ENCODE measurements at places on chromosomes 11 and 22.

DNA sequence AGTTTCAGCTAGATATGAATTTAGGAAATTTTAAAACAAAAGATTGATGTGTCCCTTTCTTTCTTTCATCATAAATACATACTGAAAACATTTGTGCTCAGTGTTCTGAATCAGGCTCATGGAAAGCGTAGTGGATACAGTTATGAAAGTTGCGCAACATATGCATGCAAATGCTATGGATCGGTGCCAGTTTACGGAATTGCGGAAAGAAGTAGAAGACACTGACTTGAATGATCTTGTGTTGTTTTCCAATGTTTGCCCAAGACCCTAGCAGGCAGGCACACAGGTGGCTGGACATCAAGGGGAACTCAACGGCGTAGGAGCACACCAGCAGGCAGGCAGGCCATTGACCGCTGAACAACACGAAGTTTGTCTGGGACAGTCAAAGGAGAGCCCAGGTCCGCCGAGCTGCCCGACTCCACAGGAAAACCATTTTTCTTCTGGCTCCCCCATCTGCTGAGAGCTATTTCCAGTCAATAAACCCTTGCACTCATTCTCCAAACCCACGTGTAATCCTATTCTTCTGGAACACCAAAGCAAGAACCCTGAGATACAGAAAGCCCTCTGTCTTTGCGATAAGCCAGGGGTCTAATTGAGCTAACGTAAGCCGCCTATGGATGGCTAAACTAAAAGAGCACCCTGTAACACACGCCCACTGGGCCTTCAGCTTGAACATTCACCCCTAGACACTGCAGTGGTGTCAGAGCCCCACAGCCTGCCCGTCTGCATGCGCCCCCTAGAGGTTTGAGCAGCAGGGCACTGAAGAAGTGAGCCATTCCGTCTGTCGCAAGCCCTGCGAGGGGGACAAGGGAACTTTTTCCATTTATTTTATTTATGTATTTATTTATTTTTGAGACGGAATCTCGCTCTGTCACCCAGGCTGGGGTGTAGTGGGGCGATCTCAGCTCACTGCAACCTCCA, 7.4 kb upstream of the BIRC3 start:
- DNase-seq = no peak

GRCh38 chr22:28095316-28096095, 176.4 kb upstream of the PITPNB start:
- no peak for DNase-seq

DNA sequence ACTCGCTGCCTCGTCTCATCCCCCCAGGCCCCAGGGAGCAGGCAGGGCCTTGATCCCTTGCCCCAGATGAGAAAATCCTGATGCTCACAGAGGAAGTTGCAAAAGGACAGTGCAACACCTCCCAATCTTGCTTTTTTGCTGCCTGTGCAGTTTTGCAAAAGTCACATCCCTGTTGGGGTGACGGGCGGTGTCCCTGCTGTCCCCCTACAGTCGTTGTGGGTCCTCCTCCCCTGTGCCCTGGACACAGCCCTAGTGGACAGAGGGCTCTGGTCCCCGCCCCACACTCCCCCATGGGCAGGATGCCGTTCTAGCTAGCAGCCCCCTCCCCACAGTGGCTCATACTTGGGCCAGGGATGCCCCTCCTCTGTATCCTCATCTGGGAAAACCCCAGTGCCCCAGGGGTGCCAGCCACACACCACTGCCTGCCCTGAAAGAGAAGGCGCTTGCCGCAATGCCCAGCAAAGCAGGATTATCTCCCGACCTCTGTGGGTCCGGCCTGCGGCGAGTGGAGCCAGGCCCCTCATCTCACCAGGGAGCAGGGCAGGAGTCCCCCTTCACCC, 18.4 kb upstream of the CTSD start:
- DNase-seq = no peak

- DNase-seq = no peak
Measured at GRCh38 chr11:13450832-13451397, 12.1 kb downstream of the BTBD10 start.

GRCh38 chr11:33690290-33691065, 10.1 kb downstream of the C11orf91 start:
- DNase-seq = no peak

GRCh38 chr11:131392528-131393255, 22.3 kb downstream of the NTM start:
- no peak for DNase-seq

GRCh38 chr22:20585639-20586402, 78.4 kb downstream of the MED15 start:
- no peak for DNase-seq

DNA sequence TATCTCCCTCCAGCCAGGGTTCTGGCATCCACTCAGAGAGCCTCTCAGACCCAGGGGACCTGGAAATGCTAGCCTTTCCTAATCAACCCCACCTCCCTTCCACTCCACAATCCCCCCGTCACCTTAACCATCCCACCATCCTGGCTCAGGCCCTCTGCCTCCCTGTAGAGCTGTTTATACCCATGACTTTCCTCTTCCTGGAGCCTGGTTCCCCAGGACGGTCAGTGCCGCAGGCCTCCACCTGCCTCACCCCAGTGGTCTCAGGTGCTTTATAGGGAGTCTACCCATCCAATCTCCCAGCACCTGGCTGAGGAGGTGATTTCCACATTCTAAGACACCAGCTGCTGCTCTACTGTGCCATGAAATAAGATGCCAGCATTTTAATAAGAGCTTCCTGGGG, 1159.5 kb downstream of the TBC1D22A start:
- no peak for DNase-seq

GRCh38 chr22:46462726-46463371, 74.6 kb downstream of the CELSR1 start:
- DNase-seq = peak; percentile 88

DNA sequence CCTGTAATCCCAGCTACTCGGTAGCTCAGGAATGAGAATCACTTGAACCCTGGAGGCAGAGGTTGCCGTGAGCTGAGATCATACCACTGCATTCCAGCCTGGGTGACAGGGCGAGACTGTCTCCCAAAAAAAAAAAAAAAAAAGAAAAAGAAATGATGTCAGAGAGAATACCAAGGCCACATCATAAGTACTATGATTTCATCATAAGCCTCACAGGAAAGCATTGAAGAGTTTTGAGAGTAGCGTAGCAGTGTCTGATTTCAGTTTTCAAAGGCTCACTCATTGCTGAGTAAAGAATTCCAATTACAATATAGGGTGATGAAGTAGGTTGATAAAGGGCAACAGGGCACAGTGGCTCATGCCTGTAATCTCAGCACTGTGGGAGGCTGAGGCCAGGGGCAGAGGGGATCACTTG, 88.8 kb downstream of the MRTFA start:
- DNase-seq = no peak

DNA sequence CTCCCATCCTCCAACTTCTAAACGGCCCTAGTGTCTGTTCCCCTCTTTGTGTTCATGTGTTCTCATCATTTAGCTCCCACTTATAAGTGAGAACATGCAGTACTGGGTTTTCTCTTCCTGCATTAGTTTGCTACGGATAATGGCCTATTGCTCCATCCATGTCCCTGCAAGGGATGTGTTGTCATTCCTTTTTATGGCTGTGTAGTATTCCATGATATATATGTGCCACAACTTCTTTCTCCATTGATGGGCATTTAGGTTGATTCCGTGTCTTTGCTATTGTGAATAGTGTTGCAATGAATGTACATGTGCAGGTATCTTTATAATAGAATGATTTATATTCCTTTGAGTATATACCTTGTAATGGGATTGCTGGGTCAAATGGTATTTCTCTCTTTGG, 5.6 kb upstream of the SMIM38 start:
- DNase-seq = no peak

GRCh38 chr11:119513806-119514170, 90.8 kb upstream of the THY1 start:
- DNase-seq = no peak

DNA sequence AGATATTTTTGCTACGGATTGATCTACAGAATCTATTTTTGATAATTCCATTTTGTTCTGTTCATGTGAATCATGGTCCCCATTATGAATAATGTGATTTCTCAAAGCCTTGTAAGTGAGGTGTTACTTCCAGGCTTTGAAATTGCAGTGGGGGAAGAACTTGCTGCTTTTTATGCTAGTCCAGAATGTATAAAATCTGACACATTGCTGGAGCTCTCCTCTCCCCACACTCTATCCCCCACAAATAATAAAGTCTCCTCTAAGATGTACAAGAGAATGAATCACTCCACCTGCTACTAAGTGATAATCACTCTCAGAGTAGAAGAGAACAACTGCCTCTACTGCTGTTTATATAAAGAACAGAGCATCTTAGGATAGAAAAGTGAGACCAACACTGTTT, 5.9 kb upstream of the RAB6A start:
- DNase-seq = no peak

DNA sequence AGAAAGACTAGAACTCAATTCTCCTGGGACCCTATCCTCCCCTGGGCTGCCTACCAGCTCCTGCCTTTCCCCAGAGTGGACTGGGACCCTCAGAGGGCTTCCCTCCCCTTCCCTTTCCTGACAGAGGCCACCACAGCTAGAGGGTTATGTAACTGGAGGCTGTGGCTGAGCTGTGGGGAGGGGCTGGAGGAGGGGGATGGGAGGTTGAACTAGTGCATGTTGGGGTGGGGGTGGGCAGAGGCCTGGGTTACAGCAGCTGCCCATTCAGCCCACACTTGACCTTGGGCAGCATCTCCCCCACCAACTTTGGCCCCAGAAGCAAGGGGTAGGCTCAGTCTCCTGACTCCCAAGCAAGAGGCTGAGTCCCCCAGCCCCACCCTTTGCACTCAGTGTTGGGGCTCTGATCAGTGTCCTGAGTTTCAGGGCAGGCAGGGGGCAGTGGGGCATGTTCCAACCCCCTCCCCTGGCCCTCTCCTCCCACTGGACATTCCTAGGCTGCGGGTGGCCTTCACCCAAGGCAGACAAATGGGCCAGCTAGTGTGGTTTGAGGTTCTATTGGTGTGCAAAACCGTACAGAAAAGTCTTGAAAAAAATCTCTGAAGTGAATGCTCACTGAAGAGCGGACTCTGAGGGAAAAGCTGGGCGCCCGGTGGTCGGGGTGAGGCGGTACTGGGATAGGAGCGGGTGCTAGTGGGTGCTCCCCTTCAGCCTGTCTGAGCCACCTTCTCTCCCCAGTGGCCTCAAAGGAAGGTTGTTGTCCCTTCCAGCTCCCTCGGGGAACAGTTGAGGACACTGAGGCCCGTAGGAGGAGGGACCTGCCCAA, 3.8 kb downstream of the KCNC1 start:
- DNase-seq = no peak

DNA sequence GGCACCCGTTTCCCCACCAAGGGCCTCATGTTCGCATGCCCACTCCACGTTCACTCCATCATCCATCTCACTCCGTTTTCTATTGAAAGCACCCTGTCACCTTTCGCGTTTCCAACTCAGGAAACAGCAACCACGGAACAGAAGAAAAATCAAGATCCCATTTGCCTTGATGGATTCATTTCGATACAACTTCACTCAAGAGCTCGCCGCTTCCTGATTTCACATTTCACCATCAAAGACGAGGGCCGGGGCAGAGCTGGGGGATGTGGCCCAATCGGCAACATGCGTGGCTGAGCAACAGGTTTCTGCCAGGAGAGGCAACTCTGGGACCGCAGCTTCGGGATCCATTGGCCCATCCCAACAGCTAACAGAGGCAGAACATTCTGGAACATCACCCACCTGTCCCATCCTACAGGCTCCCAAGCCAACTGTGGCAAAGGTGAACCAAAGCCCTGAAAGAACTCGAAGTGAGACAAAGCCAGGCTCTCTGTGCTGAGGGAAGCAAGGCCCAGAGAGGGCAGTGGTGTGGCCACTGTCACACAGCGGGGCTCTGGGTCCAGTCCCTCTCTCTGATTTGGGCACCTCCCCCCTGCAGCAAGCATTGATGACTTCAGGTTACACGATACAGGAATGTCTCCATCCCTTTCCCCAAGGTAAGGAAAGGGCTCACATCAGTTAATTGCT, 36.2 kb upstream of the CD5 start:
- DNase-seq = no peak

- no peak for DNase-seq
Measured at GRCh38 chr22:43928468-43928867, 4.9 kb downstream of the PNPLA3 start.
